NAMALWA (cell line): ENCODE measurements at places on chromosomes 11 and 22.

GRCh38 chr11:76252631-76253070 lies 46.3 kb upstream of the WNT11 start:
- DNase-seq = no peak

DNA sequence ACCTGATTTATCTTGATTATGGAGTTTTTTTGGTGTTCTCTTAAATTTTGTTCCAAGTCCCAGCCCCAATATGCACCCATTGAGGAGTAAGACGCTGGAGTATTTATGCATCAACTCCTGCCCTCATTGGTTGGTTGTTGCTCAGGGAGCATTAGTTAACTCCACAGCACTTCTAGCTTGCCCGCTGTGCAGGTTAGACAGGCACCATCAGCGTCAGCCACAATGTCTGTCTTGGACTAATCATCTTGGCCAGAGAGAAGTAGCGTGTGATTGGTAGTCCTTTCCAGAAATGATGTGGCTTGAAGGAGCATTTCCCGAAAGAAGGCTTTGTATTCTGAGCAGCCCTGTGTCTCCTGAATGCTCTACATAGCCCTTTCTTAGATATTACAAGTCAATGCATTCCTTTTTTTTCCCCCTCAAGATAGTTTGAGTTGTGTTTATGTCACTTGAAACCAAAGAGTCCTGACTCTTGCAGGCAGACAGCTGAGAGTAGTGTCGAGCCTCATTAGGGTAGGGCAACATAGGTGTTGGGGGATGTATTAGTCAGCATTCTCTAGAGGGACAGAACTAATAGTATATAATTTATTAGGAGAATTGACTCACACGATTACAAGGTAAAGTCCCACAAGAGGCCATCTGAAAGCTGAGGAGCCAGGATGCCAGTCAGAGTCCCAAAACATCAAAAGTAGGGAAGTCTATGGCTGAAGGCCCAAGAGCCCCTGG lies 94.6 kb upstream of the RCN1 start:
- no peak for DNase-seq

DNA sequence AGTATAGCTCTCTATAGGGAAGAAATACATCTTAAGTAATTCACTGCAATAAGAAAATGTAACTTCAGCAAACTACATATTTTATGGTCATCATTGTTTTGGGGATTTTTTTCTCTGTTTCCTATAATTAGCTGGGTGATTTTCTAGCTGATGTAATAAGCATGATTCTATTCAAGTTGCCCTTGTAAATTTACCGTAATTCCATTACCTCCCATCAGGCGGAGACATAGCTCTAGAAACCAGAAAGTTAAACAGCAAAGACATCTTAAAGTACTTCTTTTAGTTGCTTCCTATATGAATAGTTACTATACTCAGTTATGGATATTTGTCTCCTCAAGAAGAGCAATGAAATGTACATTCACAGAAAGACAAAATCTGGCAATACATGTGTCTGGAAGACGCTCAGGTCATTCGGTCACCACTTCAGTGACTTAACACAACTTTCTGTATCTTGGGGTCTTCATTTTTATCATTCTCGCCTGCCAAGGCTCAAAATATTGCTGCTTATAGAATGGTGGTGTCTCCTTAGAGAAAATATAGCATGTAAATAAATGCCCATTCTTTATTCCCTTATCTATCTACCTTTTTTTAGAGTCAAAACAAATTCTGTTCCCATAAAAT lies 239.9 kb upstream of the ZC3H12C start:
- peak; percentile 78 for DNase-seq

DNA sequence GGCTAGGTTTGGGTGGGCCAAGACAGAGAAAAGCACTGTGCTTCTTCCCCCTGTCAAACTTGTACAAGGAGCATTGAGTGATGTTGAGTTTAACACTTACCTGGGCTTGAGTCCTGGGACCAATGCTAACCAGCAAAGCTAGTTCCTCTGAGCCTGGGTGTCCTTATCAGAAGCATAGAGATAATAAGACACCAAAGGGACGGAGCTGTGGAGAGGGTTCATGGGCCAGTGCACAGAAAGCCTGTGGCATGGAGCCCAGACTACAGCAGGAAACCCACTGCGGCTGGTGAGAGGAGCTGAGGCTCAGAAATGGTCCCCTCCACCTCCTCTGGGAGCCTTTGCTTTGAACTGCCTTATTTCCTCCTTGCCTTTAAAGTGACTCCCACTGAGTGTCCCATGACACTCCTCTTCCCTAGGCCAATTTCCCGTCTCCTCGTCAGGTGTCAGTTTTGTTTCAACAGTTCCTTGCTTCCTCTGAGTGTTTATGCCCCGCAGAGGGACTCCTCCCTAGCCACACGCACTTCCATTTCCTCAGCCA lies 9.4 kb downstream of the SLCO2B1 start:
- DNase-seq = no peak

DNA sequence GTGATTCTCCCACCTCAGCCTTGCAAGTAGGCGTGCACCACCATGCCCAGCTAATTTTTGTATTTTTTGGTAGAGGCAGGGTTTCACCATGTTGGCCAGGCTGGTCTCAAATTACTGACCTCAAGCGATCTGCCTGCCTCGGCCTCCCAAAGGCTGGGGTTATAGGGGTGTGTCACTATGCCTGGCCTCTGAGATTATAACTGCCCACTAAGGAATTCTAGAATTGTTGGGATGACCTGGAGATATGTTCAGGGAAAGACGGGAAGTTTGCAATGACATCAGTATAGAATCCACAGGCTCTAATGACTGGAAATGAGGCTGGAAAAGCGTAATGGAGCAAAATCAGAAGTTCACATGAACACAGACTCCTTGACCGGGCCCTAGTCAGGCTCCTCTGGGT lies 62.2 kb downstream of the CLMP start:
- no peak for DNase-seq

- DNase-seq = no peak
Measured at GRCh38 chr11:43895601-43896000, 15.0 kb downstream of the ALKBH3 start.

GRCh38 chr11:68862421-68862820 lies 20.7 kb upstream of the CPT1A start:
- no peak for DNase-seq

GRCh38 chr11:34606326-34607120 lies 14.4 kb upstream of the EHF start:
- DNase-seq = no peak

DNA sequence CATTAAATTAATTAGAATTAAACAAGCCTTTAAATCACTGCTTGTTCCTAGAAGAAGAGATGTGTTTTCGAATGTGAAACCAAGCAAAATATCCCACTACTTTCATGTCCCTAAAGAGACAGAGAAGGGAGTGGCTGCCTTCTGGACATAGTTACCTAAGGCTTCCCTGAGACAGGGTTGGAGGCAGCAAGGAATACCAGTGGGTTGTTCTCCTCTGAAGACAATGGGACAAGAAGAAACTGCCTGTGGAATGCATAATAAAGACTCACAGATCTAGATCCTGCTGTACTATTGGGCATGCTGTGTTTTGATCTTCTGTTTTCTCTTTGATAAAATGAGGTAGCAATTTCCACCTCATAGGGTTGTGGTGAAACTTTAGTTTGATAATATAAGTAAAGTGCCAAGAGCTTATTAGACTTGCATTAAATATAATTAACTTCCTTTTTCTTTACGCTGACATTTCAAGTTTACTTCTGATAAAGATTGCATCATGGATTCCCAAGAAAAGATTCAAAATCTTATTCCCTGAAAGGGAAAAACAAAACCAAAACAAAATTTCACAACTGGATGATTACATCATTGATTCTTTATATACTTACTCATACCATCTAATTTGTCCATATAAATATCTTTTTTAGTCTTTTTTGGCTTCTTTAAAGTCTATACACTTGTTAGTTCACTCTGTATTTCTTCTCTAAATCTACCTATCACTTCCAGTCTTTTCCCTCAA lies 621.3 kb downstream of the ETS1 start:
- DNase-seq = no peak

GRCh38 chr11:36750349-36750748 lies 152.3 kb upstream of the RAG2 start:
- no peak for DNase-seq

GRCh38 chr11:107490836-107491235 lies 33.2 kb upstream of the CWF19L2 start:
- no peak for DNase-seq

- no peak for DNase-seq
Measured at GRCh38 chr11:65084598-65085375, 765 bp downstream of the ZFPL1 start.

- no peak for DNase-seq
Measured at GRCh38 chr11:37748641-37749040, 1150.6 kb upstream of the RAG2 start.

DNA sequence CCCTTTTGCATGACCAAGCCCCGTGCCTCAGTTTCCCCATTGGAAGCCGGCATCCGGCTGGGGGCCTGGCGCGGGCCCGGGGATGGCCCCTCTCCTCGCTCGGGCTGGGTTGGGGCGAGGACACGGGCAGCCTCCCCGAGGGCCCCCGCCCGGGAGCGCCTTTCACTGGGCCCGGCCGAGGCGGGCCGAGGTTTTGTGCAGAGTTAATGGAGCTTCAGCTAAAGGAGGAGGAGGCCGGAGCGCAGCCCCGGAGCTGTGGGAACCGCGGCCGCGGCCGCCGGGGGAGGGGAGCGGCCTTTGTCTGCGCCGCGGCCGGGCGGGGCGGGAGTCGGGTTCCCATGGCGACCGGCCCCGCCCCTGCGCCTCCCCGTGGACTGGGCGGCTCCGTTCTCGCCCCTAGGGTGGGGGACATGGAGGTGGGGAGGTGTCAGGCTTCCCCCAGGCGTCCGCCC lies 1.4 kb upstream of the MAPK11 start:
- DNase-seq = peak; percentile 65

DNA sequence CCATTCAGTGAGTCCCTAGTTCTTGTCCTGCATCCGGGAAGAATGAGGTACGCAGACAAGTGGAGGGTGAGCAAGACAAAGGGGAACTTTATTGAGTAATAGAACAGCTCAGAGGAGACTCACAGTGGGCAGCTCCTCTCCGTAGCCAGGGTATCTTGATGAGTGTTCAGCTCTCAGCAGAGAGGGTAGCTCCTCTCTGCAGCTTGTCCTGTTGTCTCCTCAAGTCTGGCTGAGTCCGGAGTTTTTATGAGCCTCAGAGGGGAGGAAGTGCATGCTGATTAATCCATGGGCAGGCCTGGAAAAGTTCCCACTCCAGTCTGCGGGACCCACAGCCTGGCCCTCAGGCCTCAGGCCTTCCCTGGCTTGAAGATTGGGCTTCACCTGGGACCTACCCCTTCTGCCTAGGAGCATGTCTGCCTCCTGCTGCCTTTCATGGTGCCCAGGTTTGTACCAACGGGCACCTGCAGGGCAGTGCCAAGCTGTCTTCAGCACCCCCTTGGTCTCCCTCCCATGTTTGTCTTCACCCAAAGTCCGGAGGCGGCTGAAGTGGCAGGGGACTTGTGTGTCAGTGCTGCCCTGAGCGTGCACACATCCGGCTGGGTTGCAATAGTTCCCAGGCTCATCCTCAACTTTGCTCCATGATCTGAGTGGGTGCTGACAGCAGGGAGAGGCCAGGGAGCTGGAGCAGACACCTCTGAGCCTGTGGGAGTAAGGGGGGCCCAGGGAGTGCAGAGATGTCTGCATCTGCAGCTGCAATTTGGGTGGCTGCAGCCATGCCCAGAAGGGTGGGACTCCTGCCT lies 134.2 kb downstream of the LDLRAD3 start:
- DNase-seq = no peak

DNA sequence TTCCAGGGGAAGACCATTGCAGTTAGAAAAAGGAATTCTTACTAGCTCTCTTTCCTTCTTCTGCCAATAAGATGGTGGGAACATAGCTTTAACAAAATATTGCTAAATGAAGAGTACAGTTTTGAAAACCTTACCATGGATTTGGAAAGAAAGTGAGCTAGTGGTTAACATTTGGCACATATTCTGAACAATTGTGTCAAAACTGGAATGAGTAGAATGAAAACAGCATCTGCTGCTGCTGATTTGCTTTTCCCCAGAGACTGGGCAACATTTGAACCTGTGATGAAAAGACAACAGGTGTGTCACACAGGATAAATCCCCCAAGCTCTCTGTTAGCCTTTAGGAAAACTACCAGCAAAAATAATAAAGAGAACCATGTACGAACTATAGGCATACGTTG lies 761.4 kb downstream of the KCNA4 start:
- no peak for DNase-seq

DNA sequence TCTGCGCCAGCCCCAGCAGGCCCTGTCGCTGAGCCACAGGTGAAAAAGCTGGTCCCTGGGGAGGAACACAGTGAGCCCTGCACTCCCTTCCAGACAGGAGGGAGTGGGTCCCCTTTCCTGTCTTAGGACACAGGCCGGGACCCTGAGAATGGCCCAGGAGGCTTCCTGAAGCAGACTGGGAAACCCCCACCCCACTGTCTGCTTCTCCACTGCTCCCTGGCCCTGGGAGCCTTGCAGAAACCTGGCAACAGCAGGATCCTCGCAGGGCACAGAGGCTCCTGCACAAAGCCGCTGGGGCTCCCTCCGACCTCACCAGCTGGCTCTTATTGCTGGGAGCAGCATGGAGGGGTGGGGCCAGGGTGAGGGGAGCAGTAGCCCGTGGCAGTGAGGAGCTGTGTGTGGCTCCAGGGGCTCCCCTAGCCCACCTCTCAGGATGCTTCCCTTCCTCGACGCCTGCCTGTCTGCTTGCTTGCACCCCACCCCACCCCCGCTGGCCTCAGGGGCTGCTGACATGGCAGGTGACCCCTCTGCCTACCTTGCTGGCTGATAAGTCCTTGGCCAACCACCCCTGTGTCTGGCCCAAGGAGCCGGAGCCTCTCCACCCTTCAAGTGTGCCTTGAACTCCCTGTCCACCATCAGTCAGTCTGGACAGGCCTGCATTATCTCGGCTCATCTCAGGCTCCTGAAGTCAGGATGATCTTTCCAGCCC lies 72.1 kb upstream of the KCNQ1OT1 start:
- DNase-seq = no peak

- no peak for DNase-seq
Measured at GRCh38 chr11:72605973-72606747, 68.1 kb downstream of the PDE2A start.

DNA sequence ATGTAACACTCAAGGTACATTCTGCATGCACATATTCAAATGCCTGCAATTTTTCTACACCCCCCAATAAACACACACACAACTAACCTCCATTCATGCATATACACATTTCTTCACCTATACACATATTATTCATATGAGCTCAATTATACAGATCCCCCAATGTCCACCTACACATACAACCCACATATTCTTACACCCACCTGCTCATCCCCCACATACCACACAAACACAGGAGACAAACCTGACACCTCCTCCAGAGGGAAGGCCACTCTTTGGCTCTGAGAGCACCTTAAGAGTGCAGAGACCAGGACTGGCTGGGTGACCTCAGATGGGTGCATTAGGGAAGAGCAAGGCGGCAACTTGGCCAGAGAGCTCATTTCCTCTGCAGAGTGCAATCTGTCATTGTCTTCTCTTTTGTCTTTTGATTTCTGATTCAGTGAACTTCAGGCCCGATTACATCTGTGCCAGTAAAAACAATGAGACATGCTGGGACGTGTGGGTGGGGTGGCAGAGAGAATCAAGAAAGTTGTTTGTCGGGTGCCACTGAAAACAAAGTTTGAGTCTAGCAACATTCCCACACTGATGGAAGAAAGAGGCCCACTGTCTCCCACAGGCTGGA lies 208.4 kb downstream of the NXPE2 start:
- DNase-seq = no peak
